SJSA1 (cell line): ENCODE measurements at places on chromosomes 16 and 17. TPM values are rescaled to one million over a fixed set of nuclear protein-coding genes. Genes with fewer than 3 reads are reported as not detected.

GRCh38 chr17:3851461-3852100 lies 5.5 kb upstream of the NCBP3 start:
- no peak for DNase-seq

DNA sequence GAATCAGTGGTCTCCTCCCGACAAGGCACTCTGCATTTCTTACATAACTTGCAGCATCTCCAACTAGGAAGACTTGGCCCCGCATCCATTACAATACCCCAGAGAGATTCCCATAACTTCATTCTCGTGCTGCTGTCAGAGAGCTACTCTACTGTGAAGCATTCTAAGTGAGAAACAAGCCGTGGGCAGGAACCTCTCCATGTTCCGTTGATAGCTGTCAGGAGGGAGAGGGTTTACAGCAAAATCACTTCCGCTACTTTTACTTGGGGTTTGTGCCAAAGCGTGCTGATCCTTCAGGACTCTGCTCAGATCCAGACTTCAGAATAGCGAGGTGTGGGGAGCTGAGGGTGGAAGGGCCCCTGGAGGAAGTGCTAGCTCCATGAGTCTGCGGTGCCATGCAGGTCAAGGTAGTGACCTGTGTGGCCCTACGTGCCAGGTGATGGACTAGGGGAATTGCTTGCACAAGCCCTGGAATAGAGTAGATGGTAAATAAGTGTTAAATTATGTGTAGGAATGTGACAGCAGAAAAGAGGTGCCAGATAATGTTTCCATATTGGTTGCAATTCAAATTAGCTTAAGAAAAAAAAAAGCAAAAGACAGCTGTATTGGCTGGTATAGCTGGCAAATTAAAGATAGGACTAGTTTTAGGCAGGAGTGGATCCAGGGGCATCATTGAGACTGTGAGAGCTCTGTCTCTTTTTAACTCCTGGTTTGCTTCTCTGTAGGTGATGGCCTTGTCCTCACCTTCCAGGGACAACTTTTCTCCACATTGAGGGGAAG lies 358.5 kb upstream of the ERCC4 start:
- no peak for DNase-seq

- no peak for DNase-seq
Measured at GRCh38 chr16:8087597-8088289, 502.6 kb downstream of the TMEM114 start.

DNA sequence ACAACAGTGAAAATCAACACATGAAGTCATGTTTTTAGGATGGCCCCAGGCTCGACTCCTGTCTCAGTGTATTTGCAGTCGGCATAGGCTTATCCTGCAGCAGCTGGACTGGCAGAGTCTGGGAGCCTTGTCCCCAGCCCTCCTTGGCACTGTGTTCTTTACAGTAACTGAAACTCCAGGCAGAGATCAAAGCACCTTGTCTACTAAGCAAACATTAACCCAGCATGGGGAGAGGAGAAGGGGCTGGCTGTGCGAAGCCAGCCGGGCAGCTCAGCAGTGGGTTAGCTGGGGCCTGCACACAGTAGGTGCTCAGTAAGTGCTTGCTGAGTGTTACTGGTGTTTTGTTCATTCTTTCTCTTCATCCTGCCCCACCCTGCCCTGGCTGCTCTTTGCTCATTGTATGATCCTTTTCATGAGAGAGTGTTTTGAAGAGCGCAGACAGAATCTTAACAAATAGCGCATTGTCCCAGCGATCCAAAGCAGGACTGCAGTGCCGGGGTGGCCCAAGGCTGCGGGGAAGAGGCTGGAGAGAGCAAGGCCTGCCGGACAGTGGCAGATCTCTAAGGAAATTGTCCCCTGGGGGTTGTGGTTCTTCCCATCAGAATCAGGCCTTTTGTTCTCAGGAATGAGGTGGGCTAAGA lies 23.5 kb upstream of the ITGB4 start:
- DNase-seq: peak; percentile 92

GRCh38 chr17:68777856-68778694 lies 176.9 kb upstream of the FAM20A start:
- no peak for DNase-seq

The RASD1 gene
- 0.28 and 1.3 TPM in 2 replicates for total RNA-seq

GRCh38 chr16:89446136-89446974 lies 44.0 kb downstream of the ANKRD11 start:
- DNase-seq: no peak

The CMTM3 gene
- 13.6 and 18.9 TPM in 2 replicates for total RNA-seq

The CRHR1 gene
- total RNA-seq: not detected in 2 replicates

DNA sequence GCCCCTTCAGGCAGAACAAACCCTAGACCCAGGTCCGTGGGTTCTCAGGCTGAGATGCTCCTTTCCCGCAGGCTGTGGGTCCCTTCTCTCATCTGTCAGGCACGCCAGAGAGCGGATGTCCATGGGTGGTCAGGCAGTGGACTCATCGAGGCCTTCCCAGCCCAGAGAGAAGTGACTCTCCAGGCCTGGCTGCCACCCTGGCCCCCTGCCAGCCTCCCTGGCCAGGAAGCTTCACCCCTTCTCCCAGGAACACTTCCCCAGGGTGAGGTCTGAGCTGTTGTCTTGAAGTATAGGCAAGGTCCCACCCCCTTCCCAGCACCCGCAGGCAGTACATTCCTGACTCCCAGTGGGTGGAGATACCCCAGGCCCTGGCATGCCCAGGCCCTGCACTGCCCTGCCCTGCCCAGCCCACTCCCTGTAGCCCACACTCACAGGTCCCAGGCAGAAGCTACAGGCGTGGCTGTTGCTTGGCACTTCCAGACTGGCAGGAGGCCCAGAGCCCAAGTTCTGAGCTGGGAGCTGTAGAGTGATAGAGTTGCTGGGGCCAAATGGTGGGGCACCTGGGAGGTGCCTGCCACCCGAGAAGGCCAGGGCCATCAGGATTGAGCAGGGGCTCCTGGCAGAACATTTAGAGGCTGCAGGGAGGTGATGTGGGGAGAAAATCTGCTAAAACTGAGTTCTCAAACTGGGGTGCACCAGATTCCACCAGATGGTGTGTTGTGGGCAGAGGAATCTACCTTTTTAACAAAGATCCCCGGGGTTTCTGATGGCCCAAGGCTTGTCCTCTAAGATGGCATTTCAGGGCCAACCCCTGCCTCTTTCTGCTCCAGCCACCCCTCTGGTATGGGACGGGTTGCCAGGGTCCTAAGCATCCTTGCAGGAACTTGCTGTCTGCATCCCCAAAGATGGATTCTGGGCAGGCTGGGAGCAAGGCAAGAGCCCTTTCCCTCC lies 6.7 kb downstream of the ITGA3 start:
- DNase-seq: peak; percentile 100

The DOC2A gene
- total RNA-seq: not detected in 2 replicates

The RND2 gene
- 0.03 TPM in 1 of 2 replicates, not detected in the other for total RNA-seq

DNA sequence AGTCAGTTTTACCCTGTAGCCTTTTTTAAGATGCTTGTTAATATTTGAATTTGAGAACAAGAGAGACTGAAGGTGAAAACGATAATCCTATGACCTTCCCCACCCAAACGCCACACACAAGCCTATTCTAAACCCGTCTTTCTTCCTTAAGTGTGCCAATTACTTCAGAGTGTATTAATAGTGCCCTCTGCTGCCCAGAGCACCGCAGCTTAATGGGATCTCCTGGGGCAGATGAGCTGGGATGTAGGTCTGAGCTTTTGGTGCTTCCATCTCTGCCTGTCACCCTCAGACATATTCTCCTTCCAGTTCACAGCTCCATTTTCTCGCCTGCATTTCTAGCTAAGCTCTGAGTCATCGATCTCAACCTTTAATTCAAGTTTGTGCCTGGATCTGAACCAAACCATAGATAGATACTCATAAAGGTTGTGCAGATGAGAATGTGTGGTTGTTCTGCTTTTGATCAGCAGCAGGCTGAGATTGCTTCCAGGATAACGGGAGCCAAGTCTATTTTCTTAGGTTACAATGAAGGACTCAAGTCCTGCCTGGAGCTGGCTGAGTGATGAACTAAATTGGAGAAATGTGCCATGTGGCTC lies 46.4 kb upstream of the CDH13 start:
- no peak for DNase-seq

- no peak for DNase-seq
Measured at GRCh38 chr17:79705674-79706073, 25.1 kb upstream of the ENPP7 start.

- no peak for DNase-seq
Measured at GRCh38 chr16:85480727-85481101, 132.4 kb upstream of the GSE1 start.

- no peak for DNase-seq
Measured at GRCh38 chr17:44346064-44346844, 1.2 kb downstream of the GRN start.

- DNase-seq: no peak
Measured at GRCh38 chr17:12028611-12029010, 7.9 kb downstream of the MAP2K4 start.

DNA sequence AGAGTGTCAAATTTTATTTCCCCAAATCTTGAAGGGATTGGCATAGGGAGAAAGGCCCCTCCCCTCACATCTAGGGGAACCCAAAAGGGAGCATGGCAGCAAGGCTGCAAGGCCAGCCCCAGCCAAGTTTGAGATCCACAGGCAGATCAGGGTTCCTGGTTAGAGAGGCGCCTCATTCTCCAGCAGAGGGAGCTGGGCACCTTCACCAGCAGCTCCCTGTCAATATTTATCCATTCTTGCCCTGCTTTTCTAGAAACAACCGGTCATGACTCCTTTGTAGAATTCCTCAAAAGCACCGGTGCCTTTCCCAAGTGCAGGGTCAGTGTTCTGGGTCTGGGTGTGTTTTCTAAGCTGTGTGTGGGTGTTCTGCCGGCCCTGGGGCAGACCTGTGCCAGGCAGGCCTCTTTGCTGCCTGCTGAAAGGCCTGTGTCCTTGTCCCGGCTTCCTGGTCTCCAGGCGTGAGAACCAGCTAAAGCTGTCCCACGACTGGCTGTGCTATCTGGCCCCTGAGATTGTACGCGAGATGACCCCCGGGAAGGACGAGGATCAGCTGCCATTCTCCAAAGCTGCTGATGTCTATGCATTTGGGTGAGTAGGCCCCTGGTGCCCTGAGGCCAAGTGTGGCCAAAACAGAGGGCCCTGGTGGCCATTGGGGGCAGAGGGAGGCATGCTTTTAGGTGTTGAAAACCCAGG lies 21.2 kb upstream of the LGALS9 start:
- DNase-seq: no peak

The LRRC59 gene
- 321 and 329 TPM in 2 replicates for total RNA-seq

- DNase-seq: no peak
Measured at GRCh38 chr16:84427553-84427952, 59.2 kb downstream of the ATP2C2 start.

The ANKRD40CL gene
- total RNA-seq: not detected in 2 replicates

- DNase-seq: peak; percentile 65
Measured at GRCh38 chr17:66508896-66509844, 206.8 kb downstream of the PRKCA start.

DNA sequence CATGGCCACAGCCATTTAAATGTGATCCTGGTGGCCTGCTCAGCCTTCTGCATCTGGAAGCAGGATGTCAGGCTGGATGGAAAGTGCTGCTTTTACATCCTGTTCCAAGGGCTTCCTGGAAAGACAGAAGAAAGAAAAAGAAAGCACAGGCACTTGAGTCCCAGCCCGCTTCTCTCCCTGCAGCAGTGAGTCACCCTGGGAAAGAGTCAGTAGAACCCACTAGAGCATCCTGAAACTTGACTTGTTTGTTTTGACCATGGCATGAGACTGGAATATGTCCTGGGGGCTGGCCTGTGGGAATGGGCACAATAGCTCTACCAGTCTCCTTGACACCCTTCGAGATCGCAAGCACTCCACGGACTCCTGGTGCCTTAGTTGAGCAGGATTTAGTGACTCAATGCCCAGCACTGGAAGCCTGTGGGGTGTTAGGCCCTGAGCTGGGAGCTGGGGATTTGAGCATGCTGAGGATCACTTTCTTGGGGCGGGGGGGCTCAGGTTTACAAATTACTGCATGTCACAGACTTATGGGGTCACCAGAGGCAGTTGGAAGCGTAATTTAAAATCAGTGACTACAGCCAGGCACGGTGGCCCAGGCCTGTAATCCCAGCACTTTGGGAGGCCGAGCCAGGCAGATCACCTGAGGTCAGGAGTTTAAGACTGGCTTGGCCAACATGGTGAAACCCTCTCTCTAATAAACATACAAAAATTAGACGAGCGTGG lies 22.1 kb upstream of the GNA13 start:
- peak; percentile 91 for DNase-seq

- DNase-seq: no peak
Measured at GRCh38 chr17:57852092-57852954, 2.5 kb upstream of the MRPS23 start.

GRCh38 chr16:19883296-19883965 lies 1.2 kb downstream of the GPRC5B start:
- peak; percentile 46 for DNase-seq

- no peak for DNase-seq
Measured at GRCh38 chr16:25546791-25547190, 145.0 kb upstream of the HS3ST4 start.

GRCh38 chr17:33964344-33964979 lies 290.6 kb upstream of the CCL2 start:
- no peak for DNase-seq

DNA sequence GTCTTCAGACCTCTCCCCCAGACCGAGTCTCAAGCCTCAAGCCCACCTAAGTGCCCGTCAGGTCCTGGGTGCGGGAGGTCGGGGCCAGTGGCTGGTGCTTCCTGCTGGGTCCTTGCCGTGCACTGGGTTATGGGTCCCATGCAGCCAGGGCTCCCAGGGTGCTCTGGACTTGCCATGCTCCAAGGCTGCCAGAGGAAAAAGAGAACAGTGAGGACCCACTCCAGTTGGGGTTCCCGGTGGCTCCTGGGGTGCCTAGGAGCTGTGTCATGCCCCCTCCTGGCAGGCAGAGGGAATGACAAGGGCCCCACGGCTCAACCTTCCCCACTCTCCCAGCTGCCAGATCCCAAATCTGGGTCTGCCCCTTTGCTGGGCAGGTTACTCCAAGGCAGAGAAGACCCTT lies 3.8 kb downstream of the SNX20 start:
- DNase-seq: no peak

DNA sequence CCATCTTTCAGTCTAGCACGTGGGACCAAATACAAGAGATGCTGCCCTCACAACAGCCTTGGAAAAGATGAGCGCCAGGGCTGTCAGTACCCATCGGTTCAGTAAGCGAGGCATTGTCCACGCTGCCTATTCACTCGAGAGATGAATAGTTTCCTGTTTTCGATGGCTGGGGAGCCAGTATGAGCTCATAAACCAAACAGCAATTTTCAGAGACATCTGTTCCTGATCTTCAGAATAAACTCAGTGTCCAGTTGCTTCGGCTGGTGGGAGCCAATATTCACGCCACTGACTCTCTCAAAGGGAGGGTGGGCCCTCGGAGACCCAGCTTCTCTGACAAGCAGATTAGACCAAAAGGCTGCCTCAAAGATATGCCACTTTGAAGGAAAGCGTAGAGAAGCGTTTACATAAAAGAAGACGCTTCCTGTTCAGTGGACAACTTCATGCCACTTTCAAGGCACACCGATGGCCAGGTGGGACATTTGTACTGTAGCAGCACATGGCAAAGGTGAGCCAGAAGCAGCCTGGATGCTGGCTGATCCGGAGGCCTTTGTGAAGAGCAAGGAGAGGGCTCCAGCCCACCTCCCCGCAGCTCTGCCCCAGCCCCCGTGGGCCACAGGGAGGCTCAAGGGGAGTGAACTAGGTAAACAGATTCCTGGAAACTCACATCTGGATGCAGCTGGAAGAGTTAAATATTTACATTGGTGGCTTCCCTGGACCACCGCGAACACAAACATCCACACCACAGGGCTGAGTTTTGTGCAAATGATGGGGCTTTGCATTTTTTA lies 6.0 kb downstream of the TIMM22 start:
- no peak for DNase-seq

- DNase-seq: no peak
Measured at GRCh38 chr16:89374393-89374960, 115.9 kb downstream of the ANKRD11 start.
